ENCODE measurements at places on chromosomes 6 and 20.

DNA sequence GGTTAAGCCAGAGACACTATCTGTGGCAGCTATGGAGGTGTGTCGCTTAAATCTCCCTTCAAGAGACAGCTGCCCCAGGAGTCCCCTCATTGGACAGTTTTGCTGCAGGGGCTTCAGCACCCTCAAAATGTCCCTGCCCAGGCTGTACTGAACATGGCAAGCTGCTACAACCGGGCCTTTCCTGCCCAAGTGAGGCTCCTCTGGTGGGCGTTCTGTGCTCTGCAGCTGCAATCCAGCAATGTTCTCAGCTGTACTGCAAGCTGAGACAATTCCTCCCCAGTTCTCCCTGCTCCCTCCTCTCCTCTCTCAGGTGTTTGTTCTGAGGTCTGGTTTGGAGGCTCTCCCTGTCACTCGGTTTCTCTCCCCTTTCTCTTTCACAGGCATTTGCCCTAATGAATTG lies 190.8 kb upstream of the LAMP5 start:
- DNase-seq = no peak

- DNase-seq = no peak
These were observed 235.6 kb downstream of the OGFRL1 start for GRCh38 chr6:71524201-71524600.

DNA sequence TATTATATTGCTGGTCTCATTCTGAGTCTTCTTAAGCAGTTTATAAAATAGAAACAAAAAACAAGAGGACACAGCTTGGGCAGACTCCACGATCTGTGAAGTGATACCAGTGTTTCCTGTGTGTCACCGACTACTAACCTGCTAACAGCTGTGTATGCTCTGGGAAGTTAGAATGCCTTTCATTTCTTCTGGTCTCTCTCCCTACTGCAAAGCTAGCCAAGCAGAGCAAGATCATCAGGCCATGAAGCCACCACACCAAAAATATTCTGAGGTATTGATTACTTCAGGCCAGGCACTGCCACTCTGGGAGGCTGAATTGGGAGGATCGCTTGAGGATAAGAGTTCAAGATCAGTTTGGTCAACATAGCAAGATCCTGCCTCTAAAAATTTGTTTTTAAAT lies 46.9 kb upstream of the SMIM29 start:
- DNase-seq = peak; percentile 55

- peak; percentile 60 for DNase-seq
These were observed 116.5 kb downstream of the FAM120B start for GRCh38 chr6:170423030-170423429.

DNA sequence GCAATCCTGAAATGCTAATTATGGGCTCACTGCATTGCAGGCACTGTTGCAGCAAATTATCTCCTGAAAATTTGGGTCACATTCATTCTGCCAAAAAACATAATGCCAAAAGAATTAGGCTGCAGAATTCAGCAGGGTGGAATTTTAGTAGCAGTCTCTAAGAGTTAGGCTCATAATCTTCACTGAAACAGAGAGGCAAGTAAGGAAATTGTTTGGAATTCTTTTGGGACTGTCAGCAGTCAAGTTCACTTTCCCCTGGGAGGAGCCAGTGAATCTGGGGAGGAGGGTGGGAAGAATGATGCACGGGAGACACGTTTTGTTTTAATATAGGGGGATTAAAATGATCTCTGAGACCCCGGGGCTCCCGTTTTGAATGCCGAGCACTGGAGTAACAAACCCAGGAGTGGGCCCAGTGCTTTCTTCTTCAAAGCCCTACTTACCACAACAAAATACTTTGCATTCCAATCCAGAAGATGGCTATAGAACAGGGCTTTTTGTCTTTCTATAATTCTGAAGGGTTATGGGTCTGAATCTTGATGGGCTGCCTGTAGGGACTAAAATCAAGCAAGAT lies 44.7 kb downstream of the SOBP start:
- no peak for DNase-seq

DNA sequence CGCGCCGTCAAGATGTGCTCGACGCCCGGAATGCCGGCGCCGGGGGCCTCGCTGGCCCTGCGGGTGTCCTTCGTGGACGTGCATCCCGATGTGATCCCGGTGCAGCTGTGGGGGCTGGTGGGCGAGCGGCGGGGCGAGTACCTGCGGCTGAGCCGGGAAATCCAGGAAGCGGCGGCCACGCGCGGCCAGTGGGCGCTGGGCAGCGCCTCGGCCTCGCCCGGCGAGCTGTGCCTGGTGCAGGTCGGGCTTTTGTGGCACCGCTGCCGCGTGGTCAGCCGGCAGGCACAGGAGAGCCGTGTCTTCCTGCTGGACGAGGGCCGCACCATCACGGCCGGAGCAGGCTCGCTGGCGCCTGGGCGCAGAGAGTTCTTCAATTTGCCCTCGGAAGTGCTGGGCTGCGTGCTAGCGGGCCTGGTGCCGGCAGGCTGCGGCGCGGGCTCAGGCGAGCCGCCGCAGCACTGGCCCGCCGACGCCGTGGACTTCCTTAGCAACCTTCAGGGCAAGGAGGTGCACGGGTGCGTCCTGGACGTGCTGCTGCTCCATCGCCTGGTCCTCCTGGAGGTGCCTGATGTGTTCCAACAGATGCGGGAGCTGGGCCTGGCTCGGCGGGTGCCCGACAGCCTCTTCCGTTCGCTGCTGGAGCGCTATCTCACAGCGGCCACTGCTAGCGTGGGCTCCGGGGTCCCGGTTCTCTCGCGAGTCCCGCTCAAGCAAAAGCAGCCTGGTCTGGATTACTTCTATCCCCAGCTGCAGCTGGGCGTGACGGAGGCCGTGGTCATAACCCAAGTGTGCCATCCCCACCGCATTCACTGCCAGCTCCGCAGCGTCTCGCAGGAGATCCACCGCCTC lies 656 bp downstream of the TDRD6 start:
- DNase-seq = no peak

- DNase-seq = no peak
These were observed 200.0 kb upstream of the SULF2 start for GRCh38 chr20:47985092-47985850.

GRCh38 chr6:3912361-3913076 lies 63.3 kb downstream of the FAM50B start:
- no peak for DNase-seq

- DNase-seq = no peak
These were observed 8.7 kb upstream of the ECT2L start for GRCh38 chr6:138787138-138787537.

DNA sequence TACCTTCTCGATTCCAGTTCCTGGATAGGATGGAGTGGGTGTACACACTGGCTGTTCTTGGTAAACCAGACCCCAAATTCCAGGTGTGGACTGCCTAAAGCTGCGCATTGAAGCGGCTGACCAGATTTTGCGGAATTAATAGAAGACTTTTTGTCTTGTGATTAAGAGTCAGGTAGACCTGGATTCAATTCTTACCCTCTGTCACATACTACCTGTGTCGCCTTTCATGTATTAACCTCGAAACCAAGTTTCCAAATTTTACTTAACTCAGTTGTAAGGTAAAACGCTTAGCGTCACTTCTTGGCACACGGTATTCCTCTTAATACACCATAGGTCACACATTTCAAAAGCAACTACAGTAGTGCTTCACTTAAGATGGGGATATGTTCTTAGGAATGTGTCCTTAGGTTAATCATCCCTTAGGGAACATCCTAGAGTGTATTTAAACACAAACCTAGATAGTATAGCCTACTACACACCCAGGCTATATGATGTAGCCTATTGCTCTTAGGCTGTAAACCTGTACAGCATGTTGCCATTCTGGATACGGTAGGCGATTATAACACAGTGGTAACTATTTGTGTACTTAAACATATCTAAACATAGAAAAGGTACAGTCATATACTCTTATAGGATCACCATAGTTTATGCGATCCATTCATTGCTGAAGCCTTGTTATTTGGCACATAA lies 733 bp upstream of the GOPC start:
- DNase-seq = no peak

- no peak for DNase-seq
These were observed 68.3 kb upstream of the FRMD1 start for GRCh38 chr6:168147205-168147738.

GRCh38 chr6:39917329-39917728 lies 16.9 kb downstream of the MOCS1 start:
- no peak for DNase-seq

DNA sequence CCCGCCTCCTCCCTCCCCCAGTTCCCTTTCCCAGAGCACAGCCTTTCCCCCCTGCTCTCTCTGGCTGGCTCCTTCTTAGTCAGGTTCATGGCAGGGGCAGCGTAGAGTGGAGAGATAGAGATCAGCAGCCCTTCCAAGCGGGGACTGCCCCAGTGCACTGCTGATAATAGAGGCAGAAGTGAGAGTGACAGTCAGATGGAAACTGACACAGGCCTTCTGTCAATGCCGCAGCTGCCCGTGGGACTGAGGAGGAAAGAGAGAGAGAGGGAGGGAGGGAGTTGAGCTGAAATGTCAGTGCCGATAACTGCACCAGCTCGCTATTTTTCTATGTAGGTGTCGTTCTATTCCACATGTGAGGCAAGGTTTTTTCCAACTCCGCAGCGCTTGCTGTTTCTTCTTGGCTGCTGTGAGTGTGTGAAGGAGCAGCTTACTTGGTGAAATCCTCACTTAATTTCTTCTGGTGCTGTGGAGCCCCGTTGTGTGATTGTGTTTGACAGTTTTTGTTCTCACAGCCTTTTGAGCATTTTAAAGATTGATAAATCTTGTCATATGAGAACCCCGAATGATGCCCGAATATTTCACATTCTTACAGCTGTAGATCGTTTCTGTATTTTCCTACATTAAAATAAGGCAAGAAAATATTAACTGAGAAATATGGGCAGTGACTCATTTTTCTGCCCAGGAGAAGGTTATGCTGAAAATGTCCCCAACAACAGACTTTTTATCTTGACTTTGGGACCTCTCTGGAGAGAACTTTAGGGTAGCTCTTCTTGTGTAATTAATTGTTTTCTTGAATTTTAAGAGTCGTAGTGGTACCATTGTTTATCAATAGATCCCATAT lies 386.4 kb upstream of the MMS22L start:
- DNase-seq = peak; percentile 77

DNA sequence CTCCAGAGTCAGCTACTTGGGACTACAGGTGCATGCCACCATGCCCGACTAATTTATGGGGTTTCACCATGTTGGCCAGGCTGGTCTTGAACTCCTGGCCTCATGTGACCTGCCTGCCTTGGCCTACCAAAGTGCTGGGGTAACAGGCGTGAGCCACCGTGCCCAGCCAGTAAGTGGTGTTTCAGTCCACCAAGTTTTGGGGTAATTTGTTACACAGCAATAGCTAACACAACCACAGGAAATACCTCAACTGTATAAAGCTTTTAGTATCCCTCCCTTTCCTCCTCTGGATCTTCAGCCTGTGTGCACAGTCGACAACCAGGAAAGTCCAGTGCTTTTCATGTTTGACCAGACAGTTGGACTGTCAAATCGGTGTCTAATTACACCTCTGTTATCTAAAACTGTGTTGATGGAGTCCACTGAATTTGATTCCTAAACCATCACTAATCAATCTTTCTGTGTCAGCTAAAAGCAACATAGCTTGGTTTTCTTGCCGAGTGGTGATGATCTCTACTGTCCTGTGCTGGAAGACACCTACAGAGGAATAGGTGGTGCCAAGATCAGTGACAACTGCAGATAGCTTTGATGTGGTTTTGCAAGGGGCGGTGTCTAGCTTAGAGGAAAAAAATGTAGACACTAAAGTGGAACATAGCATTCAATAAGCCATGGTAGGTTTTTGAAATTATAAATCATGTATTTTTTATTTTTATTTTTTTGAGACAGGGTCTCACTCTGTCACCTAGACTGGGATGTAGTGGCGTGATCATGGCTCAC lies 22.2 kb upstream of the ZBTB2 start:
- no peak for DNase-seq

GRCh38 chr20:46665602-46666001 lies 14.3 kb upstream of the SLC13A3 start:
- no peak for DNase-seq

GRCh38 chr20:25035921-25036320 lies 22.0 kb downstream of the ACSS1 start:
- DNase-seq = no peak

DNA sequence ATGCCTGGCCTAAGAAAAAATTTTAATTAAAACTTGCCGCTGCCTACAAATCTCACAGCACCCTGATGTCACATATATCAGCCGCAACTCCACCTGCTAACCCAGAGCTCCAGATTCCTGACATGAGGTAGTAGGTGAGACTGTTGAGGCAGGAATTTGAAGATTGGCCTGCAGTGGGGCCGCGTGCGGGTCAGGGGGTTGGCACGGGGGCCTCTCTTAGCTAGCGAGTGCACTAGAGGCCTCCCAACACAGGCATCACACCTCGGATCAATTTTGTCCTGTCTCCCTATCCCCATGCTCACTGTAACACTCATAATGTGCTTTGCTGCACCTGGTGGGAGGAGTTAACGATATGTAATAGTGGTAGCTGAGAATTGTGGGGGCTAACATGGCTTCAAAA lies 349.8 kb downstream of the CDC5L start:
- DNase-seq = no peak

DNA sequence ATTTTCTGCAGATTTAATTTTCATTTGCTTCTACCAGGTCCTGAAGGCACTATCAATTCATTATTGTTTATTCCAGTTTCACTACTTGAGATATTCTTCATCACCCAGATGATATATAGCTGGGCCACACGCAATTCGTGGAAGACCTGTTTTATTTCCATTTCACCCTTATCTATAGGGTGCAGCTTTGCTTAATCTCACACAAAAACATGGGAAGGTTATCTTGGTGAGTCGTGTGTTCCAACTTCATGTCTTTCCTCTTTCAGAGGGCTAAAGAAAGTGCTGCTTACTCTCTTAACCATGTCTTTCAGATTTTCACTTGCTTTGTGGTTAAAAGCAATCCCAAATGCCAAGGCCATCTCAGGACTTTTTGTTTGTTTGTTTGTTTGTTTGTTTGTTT lies 194.0 kb downstream of the SOD2 start:
- no peak for DNase-seq

DNA sequence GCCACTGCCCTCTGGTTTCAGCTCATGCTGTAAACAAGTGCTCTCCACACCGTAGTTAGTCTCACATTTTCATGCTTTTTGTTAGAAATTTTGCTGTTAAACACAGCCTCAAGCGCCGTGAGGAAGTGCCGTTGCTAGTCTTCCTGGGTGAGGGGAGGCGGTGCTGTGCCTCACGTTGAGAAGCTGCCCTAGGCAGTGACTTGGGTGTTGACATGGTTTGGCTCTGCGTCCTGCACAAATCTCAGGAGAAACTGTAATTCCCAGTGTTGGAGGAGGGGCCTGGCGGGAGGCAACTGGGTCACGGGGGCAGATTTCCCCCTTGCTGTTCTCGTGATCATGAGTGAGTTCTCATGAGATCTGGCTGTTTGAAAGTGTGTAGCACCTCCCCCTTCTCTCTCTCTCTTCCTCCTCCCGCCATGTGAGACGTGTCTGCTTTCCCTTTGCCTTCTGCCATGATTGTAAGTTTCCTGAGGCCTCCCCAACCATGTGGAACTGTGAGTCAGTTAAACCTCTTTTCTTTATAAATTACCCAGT lies 95.8 kb downstream of the ERMARD start:
- no peak for DNase-seq

- no peak for DNase-seq
These were observed 59.6 kb upstream of the RNF24 start for GRCh38 chr20:4074877-4075455.

- no peak for DNase-seq
These were observed 93.3 kb upstream of the GCM1 start for GRCh38 chr6:53241938-53242337.

- no peak for DNase-seq
These were observed 112.9 kb upstream of the MLIP start for GRCh38 chr6:53998303-53998702.

All from GM20000 (cell line).